NCI-H510A (cell line): ENCODE measurements at places on chromosomes 2 and 18.

- DNase-seq = no peak
Measured at GRCh38 chr18:811892-812375, at the start of gene YES1. TSS of gene YES1 (minus strand) at chr18:812242. CDS start at chr18:756827, 55,415 bp downstream.

GRCh38 chr2:235444101-235444597 is 49.7 kb upstream of the AGAP1 start:
- no peak for DNase-seq

DNA sequence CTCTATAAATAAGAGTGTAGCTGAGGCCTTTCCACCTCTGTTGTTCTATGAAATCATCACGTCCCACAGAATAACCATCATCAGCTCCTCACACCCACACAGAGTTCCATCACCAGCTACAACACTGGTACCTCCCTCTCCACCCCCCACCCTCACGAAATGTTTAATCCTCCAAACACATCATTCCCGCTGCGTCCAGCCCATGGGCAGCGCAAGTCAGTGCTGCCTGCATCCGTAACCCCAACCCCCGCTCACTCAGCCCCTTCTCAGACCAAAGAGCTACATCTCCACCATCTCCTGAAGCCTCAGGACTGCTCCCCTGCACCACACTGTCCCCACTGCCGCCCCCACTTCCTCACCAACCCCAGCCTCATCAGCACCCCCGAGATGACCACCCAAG is 19.4 kb downstream of the DNMT3A start:
- DNase-seq = no peak

DNA sequence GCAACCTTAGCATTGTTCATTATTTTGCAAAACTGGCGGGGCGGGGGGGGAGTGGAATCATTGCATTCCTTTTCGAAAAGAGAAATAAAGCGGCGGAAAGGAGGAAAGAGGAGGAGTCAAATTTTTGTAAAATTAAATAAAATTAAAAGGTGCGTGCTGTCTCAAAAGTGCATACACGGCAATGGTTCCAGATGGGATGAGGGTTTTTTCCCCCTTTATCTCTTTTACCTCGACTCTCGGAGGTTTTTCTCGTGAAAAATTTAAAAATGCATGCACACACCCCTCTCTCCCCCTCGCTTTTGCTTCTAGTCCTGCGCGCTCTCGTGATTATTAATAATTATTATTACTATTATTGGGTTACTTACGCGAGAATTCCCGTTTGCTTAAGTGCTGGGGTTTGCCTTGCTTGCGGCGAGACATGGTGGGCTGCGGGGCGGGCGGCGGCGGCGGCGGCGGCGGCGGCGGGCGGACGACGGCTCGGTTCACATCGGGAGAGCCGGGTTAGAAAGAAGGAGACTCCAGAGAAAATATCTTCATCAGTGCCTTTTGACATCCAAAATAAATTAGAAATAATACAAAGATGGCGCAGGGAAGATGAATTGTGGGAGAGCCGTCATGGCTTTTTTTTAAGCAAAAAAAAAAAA is 481 bp downstream of the BCL11A start:
- no peak for DNase-seq

DNA sequence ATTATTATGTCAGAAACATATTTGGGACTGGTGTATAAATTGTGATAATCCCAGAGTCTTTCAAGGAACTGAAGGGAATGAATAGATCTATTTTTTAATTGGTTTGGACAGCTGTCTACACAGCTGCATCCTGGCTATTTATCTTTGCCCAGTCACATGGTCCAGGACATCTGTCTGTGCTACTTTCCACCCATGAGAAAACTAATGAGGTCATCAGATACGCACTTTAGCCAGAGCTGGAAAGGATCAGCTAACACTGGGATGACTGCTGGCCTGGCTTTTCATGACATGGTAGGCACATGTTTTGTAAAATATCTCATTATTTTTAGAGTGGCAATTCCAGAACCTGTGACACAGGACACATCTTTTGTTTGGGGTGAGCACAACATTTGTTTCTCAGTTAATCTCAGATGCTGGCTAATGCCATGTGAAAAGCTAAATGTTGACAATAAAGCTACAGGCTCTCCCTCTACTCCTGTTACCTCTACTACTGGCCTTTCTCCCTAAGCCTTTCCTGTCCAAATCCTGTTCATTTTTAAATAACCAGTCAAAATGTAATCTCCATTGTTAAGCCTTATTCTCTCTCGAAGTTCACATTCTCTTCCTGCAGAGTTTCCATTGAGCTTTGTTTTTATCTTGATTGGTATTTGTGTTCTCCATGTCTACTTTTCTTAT is 500.7 kb downstream of the RIT2 start:
- DNase-seq = peak; percentile 97

DNA sequence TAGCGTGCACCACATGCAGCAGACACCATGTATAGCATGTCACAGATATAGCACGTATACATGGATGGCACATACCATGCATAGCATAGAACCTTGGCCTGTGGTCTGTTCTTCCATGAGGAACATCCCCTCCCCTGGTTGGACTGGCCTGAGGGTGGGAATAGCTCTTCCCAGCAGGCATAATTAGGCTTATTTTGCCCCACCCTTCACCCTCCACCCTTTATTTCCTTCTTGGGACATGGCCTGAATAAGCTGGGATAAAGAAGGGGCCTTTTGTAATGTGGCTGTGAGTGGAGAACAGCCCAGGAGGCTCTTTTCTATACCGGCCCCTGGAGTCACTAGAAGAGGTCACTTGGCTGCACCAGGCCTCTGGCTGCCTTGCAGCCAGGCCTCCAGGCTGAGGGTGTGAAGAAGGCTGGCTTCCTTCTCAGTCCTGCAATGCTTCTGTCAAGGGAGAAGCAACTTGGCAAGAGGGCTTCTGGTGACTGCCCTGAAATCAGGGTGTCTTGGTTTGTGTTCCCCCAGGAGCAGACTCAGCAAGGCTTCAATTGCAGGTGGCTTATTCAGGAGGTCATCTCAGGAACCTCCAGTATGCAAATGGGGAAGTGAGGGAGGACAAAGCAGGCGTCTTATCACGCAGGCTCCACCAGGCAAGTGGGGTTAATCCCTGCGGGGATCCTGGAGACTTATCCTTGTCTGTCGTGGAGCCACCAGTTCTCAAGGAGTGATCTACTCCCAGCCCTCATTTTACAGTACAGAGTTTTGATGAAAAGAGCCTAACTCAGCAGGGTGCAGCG is 68.2 kb downstream of the HS6ST1 start:
- DNase-seq = no peak

- no peak for DNase-seq
Measured at GRCh38 chr2:211900518-211900917, 638.1 kb downstream of the ERBB4 start.

- DNase-seq = no peak
Measured at GRCh38 chr2:236657801-236658200, 88.2 kb downstream of the ACKR3 start.

DNA sequence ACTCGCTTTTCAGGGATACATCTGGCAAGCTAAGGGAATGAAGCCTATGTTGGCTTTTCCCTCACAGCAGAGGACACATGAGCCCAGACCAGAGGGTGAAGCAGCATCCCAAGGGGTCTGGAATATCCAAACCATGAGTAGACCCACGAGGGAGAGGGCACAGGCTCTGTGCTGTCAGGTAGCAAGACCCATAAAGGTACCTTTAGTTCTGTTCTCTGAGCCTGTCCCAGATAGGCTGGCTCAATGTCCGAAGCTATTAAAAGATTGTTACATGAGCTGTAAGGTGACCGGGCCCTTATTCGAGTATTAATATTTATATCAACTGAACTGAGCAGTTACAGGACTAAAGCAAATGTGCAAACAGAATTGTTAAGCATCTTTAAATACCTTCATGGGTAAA is 52.2 kb downstream of the TPGS2 start:
- no peak for DNase-seq

- no peak for DNase-seq
Measured at GRCh38 chr2:38218591-38218991, 142.6 kb upstream of the CYP1B1 start.

GRCh38 chr2:204544961-204545860 is at the start of gene PARD3B:
TSS of gene PARD3B (plus strand) at chr2:204545475. CDS start at chr2:204546000, 525 bp downstream.
- DNase-seq = peak; percentile 82

GRCh38 chr2:36059691-36060090 is 295.9 kb upstream of the CRIM1 start:
- no peak for DNase-seq

DNA sequence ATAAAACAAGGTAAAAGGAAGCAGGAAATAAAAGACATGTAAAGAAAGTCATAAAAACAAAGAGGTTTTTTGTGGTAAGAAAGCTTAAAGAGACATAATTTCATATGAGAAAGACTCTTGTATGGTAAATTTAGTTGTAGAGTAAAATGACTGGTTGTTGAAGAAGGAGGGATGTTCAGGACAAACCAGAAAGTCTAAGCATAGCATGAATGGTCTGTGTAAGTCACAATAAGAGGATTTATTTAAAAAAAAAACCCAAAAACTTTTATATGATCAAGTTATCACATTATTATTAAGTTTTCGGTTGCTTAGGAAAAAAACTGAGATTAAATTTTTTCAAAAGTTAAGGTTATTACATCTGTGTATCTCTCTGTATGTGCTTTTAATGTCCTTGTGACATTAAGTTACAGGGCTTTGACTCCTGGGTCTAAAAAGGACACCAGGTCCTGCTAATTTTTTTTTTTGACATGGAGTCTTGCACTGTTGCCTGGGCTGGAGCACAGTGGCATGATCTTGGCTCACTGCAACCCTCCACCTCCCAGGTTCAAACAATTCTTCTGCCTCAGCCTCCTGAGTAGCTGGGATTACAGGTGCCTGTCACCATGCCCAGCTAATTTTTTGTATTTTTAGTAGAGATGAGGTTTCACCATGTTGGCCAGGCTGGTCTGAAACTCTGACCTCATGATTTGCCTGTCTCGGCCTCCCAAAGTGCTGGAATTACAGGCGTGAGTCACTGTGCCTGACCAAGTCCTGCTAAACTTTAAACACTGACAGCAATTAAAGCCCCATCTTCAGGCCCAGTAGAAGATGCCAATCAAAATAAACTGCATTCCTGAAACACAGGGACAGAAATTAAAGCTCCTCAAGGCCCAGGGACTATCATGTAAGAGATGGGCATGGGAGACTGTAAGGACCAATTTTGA is 14.2 kb upstream of the OXER1 start:
- no peak for DNase-seq

DNA sequence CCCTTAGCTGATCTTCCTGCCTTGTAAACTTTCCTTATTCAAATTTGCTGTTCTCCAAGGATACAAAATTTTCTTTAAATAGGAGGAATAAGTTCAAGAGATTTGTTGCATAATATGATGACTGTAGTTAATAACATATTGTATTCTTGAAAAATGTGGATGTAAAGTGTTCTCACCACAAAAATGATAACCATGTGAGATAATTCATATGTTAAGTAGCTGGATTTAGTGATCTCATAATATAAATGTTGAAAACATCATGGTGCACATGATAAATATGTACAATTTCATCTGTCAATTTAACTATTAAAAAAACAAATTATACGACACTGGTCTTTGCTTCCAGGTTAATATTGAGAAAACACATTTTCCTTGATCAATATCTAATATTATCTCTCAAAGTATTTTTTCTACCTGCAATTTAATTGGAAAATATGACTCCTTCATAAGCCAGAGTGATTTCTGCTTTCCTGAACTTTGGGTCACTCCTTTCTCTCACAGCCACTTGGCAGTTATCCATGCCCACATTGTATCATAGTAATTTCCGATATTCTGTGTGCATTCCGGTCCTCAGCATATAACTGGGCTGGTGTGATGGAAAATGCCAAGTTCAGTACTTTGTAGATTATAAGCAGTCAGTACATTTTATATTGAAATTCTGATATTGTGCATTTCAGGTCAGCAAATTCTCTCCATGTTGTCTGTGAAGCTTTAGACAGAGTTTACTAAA is 152.6 kb downstream of the GULP1 start:
- no peak for DNase-seq

GRCh38 chr18:72114801-72115594 is 429.1 kb downstream of the CBLN2 start:
- no peak for DNase-seq

DNA sequence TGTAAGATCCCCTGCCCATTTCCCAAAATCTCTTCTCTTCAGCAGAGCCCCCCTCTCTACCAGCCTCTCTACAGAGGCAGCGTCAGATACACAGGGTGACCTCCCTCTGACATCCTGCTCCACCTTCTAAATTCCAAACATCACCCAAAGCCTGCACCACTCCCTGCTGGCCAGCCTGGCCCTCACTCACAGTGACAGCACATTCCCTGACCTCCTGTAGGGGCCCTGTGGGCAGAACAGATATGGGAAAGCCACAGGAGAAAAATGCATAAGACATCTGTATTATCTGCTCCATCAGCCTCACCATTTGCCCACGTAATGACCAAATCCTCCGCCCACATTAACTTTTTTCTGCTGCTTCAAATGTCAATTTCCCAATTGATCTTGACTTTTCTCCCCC is 40.6 kb downstream of the TRABD2A start:
- DNase-seq = no peak

GRCh38 chr2:45026924-45027450 is 17.7 kb upstream of the SIX2 start:
- DNase-seq = no peak

DNA sequence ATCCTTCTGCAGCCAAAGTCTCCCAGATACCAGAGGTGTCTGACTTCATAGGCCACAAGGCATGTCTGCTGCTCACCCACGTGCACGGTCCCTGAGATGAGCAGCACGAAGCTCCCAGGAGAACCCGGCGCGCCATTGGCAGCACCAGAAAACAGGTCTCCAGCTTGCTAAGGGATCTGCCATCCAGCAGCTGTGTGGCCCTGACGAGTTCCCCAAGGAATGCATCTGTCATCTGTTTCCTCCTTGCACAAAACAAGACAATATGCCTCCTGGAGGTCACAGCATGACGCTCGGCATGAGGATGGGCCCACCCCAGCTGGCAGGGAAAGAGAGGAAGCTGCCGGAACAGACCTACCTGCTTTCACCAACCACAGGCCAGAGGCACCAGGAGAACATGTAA is 29.2 kb downstream of the HS6ST1 start:
- DNase-seq = no peak

DNA sequence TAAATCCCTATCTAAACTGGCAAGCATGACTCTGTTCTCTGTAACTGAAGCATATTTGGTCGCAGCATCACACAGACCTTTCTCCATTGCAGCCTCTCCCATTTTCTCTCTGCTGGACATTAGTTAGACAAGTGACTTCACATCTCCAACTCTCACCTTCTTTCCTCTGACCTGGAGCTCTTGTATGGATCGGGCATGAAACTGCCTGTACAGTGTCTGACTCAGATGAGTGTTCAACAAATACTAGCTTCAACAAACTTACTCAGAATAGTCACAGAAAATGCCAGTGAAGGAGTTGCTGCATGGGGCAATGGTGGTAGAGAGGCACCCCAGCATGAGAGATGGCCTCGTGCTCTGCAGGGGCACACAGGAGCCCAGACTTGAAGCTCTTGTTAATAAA is 104.7 kb upstream of the COPS8 start:
- DNase-seq = no peak

- no peak for DNase-seq
Measured at GRCh38 chr2:149261692-149262091, 68.7 kb upstream of the LYPD6 start.

DNA sequence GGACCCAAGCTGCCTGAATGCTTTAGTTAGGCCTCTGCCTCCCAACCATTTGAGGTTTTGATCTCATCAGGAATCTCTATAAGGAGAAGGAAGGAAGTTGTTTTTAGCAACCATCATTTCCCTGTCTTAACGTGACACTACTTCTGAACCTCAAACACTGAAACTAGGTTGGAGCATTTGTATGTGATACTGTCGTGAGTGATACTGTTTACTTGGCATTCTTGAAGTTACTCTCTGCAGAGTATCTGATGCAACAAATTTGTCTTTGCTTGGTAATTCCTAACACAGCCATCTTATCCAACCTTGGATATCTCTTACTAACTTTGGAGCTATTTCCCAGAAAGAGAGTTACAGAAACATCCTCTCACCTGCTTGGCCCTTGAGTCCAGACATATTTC is 22.1 kb downstream of the TTLL4 start:
- DNase-seq = no peak
